ENCODE measurements at places on chromosomes 6 and 20.

GRCh38 chr20:32192698-32193097 lies 14.8 kb downstream of the PLAGL2 start:
- DNase-seq = no peak

- no peak for DNase-seq
These were observed 373.8 kb upstream of the JAG1 start for GRCh38 chr20:11047559-11047958.

- no peak for DNase-seq
These were observed 690.9 kb upstream of the NRSN1 start for GRCh38 chr6:23435126-23435525.

- no peak for DNase-seq
These were observed 96.2 kb upstream of the VGLL2 start for GRCh38 chr6:117169064-117169665.

GRCh38 chr6:35048031-35048613 lies 93.0 kb downstream of the TCP11 start:
- no peak for DNase-seq

DNA sequence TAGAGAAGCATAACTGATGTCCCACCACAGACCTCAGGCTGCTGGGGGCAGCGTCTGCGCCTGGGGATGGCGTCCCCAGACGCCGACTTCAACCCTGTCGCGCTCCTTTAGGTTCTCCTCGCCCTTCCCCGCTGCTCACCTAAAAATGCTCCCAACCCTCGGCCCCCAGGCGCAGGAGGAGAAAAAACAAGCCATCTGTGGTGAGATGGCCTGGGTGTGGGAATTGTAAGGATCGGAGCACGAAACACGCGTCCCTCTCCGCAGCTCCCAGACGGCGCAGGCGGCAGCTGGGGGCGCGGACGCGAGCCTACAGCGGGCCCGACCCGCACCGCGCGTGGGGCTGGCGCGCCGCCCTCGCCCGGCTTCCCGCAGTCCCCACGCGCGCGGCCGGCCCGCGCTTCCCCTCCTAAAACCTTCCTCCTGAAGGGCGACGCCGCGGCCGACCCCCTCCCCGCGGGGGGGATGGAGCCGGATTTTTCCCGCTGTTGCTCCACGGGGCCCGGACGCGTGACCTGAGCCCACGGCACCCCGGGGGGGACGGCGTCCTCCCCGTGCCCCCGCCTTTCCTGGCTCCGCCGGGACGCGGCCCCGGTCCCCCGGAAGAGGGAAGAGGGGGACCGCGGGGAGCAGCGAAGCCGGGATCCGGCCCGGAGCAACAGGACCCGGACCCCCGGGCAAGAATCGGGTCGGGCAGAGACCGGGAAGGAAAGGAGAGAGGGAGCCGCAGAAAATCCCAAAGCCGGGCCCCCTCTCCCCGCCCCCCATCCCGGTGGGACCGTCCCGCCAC lies 611 bp downstream of the EPB41L2 start:
- peak; percentile 9 for DNase-seq

GRCh38 chr20:61708891-61709290 lies 356.8 kb downstream of the TAF4 start:
- no peak for DNase-seq

DNA sequence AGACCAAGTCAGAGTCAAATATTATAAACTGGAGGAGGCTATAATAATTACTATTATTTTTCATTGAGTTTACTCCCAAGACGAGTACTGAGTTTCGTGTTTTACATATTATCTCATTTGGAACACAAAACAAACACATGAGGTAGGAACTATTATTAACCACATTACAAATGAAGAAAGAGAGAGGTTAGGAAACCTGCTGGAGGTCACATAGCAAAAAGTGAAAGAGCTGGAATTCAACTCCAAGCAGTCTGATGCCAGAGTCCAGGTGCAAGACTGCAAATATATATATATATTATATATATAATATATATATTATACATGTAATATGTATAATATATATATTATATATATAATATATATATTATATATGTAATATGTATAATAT lies 7.3 kb downstream of the RNF24 start:
- DNase-seq = no peak

DNA sequence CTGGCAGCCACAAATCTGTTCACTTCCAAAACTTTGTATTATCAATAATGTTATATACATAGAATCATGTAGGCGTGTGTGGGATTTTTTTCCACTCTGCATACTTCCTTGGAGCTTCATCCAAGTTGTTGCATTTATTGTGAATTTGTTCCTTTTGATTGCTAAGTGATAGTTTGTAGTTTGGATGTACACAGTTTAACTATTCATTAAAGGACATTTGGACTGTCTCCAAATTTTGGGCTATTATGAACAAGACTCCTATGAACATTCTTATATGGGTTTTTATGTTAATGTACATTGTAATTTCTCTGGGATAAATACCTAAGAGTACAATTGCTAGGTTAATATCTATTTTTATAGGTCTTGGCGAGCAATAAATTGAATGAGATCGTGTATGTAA lies 36.2 kb upstream of the GCNT2 start:
- DNase-seq = no peak

- no peak for DNase-seq
These were observed 174.4 kb downstream of the OGFRL1 start for GRCh38 chr6:71463061-71463460.

GRCh38 chr6:151445482-151445881 lies 6.4 kb downstream of the RMND1 start:
- no peak for DNase-seq

GRCh38 chr6:22053391-22053997 lies 243.3 kb downstream of the PRL start:
- no peak for DNase-seq

GRCh38 chr6:148701375-148701774 lies 45.5 kb upstream of the UST start:
- DNase-seq = no peak

- no peak for DNase-seq
These were observed 52.5 kb downstream of the ALDH5A1 start for GRCh38 chr6:24547243-24547642.

DNA sequence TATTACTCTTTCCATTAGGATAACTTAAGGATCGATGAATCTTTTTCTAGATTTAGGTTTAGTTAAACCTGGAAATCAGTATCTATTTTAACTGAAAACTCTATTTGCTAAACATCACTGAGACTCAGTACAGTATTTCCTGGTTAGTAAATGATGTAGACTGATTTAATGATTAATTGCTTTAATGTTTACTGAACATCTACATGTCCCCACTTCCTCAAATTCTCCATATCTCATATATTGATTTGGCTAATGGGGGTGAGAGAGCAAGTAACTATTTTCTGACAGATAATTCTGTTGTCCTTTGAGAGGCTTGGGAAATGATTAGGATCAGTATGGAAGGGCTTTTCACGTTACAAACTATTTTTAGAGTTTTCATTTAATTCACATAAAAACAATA lies 10.3 kb downstream of the MKKS start:
- DNase-seq = no peak

GRCh38 chr6:64680446-64680845 lies 1026.6 kb downstream of the EYS start:
- DNase-seq = no peak

- DNase-seq = peak; percentile 22
These were observed 1.8 kb upstream of the VIP start for GRCh38 chr6:152748843-152749242.

DNA sequence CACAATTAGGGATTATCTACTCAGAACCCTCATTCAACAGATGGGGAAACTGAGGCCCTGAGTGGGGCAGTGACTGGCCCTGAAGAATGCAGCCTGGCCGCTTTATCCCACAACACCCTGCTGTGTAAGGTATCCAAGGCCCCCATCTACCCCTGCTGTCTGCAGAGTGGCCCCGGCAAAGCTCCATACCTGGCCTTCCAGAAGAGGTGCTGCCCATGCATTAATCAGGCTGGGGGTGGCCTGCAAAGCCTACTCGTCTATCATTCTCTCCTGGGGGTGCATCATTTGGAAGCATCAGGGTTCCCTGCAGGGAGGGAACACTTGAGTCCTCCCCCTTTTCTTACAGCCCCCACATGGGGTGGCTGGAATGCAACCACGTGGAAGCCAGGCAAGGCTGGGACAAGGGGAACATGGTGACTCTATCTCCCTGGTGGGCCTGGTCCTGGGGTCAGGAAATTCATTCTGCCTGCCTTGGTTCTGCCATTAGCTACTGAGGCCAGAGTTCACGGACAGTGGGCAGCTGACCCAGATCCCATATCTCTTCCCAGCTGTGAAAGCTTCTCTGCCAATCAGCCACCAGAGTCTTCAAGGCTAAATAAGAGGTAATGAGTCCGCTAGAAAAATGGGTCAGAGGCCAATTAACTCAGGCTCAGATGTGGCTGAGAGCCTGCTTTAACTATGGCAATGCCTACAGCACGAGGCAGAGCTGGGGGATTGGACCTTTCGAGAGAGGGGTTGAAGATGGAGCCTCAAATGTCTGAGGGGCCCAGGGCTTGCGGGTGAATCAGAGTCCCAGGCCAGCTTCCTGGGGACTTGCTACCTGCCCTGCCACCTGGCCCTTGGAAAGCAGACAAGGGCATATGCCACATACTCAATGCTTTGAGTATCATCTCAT lies 72.3 kb upstream of the TOX2 start:
- DNase-seq = no peak

GRCh38 chr20:51388227-51388626 lies 154.3 kb downstream of the NFATC2 start:
- peak; percentile 22 for DNase-seq

- no peak for DNase-seq
These were observed 48.6 kb upstream of the PKHD1 start for GRCh38 chr6:52136055-52136454.
